ENCODE measurements at places on chromosomes 7 and 10. TPM values are rescaled to one million over a fixed set of nuclear protein-coding genes. Genes with fewer than 3 reads are reported as not detected.

The ITPRID1 gene
- 0.05 TPM for total RNA-seq

The ARMS2 gene
- not detected for total RNA-seq

GRCh38 chr7:36192053-36192824 lies 39.2 kb downstream of the EEPD1 start:
- DNase-seq = peak; percentile 28

DNA sequence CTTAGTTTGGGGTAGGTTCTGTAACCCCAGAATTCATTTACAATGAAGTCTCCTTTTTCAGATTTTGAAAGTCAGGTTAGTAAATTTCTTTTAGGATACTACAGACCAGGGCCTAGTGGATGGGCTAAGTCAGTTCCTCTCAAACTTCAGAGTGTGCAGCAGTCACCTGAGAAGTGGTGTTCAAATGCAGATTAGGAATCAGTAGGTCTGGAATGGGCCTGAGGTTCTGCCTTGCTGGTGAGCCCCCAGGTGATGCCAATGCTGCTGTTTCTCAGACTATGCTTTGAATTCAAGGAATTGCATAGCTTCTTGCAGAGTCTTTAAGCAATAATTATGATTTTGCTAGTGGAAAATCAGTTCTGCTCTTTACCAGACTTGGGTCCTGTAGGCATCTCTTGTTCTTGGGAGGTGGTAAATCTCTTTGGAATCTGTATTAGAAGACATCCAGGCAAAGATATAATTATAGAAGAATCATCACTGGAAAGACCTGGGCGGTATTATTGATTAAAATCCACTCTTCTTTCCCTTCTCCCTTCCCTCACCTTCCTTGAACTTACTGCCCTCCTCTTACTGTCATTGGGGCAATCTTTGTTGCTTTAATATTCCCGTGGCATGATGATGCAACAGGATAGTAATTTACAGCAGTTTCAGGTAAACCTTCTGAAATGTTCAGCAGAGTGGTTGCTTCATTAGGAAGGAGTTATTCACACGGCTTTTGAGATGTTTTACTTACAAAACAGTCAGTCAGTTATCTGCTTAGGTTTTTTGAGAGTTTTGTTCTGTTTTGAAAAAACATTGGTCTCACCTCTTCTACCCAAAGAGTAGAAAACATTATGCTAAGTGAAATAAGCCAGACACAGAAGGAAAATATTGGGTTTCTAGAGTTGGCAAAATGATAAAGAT lies 87.2 kb downstream of the NRF1 start:
- no peak for DNase-seq

- no peak for DNase-seq
Observed at GRCh38 chr7:86598311-86598710, 45.4 kb upstream of the GRM3 start.

DNA sequence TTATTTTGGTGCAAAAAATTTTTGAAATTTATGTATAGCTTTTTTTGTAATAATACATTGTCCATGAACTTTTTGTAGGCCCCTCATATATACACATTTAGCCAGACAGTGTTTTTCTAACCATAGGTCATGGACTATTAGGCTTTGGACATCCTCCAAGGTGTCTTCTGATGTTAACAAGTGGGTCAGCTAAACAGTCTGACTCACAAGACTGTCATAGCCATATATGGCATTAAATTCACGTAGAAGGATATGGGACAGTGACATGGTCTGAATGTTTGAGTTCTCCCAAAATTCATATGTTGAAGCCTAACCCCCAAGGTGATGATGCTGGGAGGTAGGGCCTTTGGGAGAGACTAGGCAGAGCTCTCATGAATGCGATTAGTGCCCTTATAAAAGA lies 14.0 kb upstream of the NUB1 start:
- no peak for DNase-seq
